CD14-positive monocyte (primary cell): ENCODE measurements at places on chromosomes 7 and 10.

- DNase-seq, result no peak
These were observed 592 bp upstream of the PIK3CG start for GRCh38 chr7:106864298-106865081.

DNA sequence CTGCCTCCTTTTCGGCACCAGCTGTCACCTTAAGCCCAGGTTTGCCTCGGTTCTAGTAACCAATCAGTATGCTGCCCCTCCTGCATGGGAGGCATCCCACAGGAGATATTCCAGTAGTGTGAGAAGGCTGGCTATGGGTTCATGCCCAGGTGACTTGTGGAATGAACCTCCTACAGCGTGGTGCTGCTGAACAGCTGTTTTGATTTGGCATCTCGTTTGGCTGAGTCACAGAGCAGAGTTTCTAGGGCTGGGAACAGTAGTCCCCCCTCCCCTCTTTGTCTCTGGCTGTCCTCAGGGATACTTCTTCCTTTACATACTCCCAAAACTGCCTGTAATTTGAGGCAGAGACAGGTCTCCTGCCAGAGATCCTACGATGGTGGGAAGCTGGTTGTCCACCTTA, 16.1 kb downstream of the R3HCC1L start:
- no peak for DNase-seq

- no peak for DNase-seq
These were observed 550 bp upstream of the CALU start for GRCh38 chr7:128738570-128739047.

DNA sequence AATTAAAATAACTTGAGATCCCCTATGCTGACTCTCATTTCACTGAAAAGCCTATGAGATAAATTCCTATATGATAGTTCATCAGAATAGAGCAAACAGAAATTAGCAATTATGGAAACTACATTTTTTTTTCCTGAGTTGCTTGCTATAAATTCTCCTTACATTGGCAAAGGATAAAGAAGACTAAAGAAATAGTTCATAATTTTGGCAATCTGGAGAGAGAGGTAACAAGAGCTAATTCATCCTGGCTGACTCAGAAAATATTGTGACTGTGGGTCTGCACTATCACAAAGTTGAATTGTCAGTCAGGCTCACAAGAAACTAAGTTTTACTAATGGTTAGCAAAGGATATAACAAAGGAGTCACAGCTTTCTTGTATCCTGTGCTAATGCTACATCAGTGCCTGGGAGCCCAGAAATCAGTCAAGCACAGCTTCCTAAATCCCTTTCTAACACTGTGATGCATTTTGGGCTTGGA, 483.0 kb downstream of the MAGI2 start:
- DNase-seq, result no peak

DNA sequence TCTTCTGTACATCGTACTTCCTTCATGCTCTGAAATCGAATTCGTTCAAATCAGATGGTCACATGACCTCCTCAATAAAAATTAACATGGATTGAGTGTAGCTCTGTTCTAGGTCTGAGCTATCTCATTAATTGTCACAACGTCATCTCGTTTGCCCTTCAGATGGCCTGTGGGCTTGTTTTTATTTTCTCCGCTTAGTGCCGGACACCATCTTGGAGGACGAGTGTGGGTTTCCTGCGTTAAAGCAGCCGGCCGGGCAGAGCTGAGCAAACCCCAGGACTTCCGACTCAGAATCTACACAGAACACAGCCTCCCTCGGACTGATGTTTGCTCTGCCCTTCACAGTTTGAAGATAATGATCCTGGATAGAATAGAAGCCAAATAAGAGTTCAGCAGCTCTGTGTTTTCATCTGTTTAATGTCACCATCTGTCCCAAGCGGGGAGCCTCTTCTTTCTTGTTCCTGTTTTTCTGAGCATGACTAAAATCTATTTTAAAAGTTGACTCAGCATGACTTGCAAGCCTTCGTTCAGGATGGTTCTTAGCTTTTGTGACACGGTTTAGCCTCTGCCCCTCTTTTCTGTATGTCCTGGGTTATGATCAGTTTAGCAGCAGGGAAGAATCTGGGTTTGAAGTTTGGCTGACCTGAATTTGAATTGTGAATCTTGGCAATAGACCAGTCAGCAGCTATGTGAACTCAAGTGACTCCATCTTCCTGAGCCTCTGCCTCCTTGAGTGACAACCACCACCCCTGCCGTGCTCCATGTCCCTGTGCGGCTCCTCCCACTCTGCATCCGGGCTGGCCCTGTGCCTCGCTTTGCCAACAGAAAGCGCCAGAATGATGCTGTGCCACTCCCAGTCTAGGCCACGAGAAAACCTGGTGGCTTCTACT, 30.6 kb upstream of the GALNTL5 start:
- DNase-seq, result peak; percentile 85

DNA sequence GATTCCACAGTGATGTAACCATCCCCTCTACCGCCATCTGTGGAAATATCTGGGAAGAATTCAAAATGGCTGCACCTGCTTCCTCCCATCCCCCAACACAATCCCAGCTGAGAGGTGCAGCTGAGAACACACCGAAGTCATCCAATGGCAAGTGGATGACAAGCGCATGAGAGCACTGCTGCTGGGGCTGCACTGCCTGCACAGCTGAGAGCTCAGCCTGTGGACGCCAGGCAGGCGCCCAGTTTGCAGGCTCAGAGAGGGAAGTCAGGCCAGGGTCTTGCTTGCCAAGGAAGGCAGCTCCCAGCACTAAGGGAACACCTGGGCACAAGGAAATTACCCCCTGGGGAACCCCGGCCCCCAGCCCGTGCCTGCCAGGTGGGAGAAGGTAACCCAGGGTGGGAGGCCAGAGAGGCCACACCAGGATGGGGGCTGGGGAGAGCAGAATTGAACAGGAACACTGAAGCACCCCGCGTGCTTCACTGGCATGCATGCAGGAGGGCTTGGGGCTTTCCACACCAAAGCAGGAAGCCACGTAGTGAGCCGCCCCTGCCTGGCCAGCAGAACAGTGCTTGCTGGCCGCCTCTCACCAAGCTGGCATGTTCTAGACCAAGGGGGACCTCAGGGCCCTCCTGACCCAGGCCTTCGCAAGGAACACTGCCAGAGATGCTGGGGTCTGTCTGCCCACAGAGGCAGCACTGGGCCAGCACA, 46.2 kb downstream of the FAM53B start:
- DNase-seq, result no peak

DNA sequence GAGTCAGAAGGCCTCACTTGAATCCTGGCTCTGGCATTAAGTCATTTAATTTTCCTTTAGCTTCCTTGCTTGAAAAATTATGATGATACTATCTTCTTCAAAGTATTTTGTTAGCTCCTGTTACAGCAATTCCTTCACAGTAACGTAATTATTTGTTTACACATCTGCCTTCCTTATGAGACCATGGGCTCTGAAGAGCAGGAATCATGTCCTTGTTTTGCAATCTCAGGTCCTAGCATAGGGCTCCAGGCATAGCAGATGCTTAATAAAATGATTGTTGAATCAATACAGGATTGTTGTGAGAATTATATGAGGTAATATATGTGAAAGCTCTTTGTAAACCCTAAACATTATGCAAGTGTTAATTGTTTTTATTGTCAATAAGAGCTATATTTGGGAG, 25.5 kb downstream of the KLHDC10 start:
- DNase-seq, result no peak

- no peak for DNase-seq
These were observed 260.7 kb downstream of the POLR1F start for GRCh38 chr7:19448091-19448490.

DNA sequence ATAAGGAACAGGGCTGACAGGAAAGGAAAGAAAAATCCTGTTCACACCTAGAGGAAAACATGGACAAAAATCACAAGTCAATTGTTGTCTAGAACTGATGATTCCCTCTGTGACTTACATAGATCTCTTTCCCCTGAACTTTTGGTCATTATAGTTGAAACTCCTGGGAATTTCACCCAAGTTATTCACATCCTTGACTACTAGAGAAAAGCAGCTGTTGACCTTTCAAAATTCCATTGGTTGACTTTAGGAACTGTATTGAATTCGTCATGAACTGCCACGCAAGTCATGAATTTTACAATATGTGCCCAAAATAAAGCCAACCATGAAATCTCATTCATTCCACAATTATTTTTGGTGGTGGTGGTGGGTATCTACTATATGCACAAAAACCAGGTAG, 104.3 kb downstream of the UBE2H start:
- DNase-seq, result no peak

DNA sequence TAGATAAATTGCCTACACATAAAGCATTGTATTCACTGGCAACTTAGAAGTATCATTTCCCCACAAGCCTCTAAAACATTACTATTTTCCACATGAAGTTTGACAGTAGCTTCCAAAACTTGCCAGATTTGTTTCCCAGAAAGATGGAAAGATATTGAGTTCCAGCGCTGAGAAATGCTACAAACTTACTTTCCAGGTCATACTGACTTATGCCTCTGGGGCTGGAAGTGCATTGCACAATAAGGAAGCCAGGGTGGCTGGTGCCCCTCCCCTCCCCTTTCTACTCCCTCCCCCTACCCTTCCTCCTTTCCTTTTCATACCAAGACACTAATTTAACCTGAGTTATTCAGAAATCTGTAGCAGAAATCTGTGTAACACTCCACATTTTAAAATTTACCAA, 212.6 kb downstream of the WDR37 start:
- DNase-seq, result no peak

- DNase-seq, result no peak
These were observed 28.2 kb downstream of the PTPRE start for GRCh38 chr10:127935071-127935561.

DNA sequence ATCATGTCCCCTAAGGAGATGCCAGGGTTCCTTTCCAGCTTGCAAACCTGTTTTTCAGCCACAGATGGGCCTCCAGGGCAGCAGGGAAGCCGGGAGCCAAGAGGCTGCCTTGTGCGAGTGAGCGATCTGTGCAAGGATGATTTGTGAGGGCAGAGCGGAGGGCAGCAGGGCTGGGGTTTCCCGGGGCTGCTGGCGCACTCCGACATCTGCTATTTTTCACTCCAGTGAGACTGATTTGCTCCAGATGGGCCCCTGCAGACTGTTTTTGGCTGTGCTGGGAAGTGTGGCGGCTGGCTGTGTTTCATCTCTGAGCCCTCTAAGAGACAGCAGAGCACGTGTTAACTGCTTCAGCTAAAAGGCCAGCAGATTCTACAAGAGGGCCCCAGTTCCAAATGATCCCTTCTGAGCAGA, 466.2 kb downstream of the TYW1 start:
- DNase-seq, result no peak

DNA sequence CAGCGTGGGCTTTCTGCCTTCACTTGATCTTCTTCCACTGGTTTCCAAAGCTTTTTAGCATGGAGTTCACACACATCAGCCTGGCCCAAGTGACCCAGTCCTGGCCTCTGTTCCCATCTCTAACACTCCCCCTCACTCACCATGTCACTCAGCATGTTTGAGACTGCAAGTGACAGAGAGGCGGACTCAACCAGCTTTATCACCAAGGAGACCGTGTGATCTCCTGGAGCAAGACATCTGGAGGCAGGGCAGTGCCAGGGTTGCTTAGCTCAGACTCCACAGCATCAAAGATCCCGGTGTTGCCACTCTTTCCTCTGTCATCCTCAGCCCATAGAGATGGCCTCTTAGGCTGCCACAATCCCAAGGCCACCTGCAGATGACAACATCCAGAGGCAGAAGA, 39.4 kb downstream of the FAM241B start:
- no peak for DNase-seq

GRCh38 chr10:132783165-132783939, 2.6 kb downstream of the NKX6-2 start:
- DNase-seq, result no peak

- DNase-seq, result no peak
These were observed 5.2 kb upstream of the ACBD5 start for GRCh38 chr10:27245836-27246235.

- DNase-seq, result no peak
These were observed 59.3 kb downstream of the CDCA7L start for GRCh38 chr7:21886396-21886795.

- no peak for DNase-seq
These were observed 396.5 kb upstream of the MKI67 start for GRCh38 chr10:128522551-128523308.

DNA sequence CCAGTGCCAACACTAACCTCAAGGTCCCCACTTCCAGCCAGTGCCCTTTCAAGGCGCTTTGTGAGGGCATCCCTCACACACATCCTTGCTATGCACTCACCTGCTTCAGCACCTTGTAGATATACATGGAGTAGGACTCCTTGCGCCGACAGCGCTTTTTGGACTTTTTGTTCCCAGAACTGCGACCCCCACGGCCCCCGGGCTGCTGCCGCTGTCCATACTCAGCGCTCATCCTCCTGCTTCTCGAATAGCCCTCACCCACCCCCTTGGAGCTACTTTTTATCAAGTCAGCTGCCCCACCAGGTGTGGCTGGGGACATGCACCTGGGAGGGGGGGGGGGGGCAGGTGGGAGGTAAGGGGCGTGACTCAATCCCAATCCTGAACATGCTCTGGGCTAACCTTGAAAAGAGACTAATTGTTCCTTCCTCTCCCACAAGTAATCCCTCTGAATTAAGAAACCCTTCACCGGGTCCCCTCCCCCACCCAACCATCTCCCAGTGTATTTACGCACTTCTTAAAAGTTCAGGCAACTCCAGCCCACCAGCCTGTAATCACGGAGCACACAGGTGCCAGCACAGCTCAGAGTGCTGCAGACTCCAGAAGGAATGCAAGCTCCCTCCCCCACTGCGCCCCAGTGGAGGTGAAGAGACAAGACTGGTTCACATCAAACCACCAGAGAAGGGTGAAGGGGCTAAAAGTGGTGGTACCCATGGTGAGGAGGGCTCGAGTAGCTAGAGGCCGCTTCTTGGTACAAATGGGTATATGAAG, at the start of gene H2BK1:
Gene H2BK1 (minus strand): TSS at position 402 of the 768 bp plus-strand sequence. CDS start 170 bp downstream, at position 232.
- DNase-seq, result no peak

- DNase-seq, result no peak
These were observed 73.4 kb downstream of the CAV1 start for GRCh38 chr7:116598278-116598677.

DNA sequence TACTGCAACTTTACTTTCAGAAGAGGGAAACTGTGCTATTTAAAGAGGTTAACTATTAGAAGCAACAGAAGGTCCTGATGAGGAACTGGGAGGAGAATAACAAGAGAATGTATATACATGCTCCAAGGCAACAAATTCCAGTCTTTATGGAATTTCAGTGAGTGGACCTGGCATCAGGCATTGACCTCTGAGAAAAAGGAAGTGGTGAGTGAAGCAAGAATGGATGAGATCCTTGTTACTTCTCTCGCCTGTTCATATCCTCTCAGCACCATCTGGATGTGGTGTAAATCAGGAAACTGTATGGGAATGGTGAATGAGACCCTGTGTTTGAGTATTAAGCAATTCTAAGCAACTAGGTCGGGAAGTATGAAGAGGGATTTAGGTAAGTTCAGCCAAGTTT, 30.3 kb upstream of the KBTBD2 start:
- DNase-seq, result peak; percentile 2

DNA sequence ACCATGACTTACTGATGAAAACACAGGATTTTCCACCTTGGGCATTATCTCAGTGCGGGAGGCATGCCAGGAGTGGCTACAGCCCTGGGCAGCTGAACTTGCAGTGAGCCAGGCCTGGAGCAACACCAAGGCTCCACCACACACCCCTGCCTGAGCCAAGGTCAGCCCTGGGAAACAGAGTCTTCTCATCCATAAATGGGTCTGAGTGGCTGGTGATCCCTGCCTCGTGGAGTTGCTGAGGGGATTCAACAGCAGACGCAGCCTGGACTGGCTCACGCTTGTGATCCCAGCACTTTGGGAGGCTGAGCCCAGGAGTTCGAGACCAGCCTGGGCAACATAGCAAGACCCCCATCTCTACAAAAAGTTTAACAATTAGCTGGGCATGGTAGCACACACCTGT, 32.2 kb downstream of the SPOCK2 start:
- DNase-seq, result no peak

- DNase-seq, result no peak
These were observed 54.3 kb downstream of the ERCC6 start for GRCh38 chr10:49484486-49485235.
